ENCODE measurements at places on chromosomes 3 and 15. TPM values are rescaled to one million over a fixed set of nuclear protein-coding genes. Genes with fewer than 3 reads are reported as not detected.
A peak's percentile ranks its signal among the peaks of the same experiment; 100 is the strongest.

LRRC2 gene
- 0.71 TPM for total RNA-seq

RARB gene
- total RNA-seq, result 0.99 TPM

- DNase-seq, result peak; percentile 41
- H3K4me3 ChIP-seq, result no peak overlapping the region
- H3K27me3 ChIP-seq, result no peaks in the 10 kb centered on the region
- H3K36me3 ChIP-seq, result no peaks in the 10 kb centered on the region
Observed at GRCh38 chr3:194275291-194275690, 75.8 kb downstream of the CPN2 start.

- DNase-seq, result no peak
- no peaks in the 10 kb centered on the region for H3K27me3 ChIP-seq
- H3K36me3 ChIP-seq, result no peaks in the 10 kb centered on the region
- H3K4me3 ChIP-seq, result no peak overlapping the region
- H3K27ac ChIP-seq, result no peak overlapping the region
Observed at GRCh38 chr3:166060789-166061479, 223.7 kb upstream of the BCHE start.

IGF2BP2 gene
- total RNA-seq, result 19.4 TPM

MINAR1 gene
- total RNA-seq, result 1.0 TPM

DNA sequence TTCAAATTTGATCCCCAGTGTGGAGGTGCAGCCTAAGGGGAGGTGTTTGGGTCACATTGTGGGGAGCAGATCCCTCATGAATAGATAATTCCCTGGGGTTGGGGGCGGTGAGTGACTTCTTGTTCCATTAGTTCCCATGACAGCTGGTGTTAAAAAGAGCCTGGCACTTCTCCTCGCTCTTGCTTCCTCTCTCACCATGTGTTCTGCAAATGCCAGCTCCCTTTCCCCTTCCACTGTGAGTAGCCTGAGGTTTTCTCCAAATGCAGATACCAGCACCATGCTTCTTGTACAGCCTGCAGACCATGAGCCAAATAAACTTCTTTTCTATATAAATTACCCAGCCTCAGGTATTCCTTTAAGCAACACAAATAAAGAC, 23.1 kb downstream of the RIOX2 start:
- H3K27ac ChIP-seq, result no peak overlapping the region
- H3K27me3 ChIP-seq, result no peaks in the 10 kb centered on the region
- no peak for DNase-seq
- no peaks in the 10 kb centered on the region for H3K4me1 ChIP-seq
- H3K4me3 ChIP-seq, result no peak overlapping the region

NR1I2 gene
- total RNA-seq, result 0.74 TPM

DNA sequence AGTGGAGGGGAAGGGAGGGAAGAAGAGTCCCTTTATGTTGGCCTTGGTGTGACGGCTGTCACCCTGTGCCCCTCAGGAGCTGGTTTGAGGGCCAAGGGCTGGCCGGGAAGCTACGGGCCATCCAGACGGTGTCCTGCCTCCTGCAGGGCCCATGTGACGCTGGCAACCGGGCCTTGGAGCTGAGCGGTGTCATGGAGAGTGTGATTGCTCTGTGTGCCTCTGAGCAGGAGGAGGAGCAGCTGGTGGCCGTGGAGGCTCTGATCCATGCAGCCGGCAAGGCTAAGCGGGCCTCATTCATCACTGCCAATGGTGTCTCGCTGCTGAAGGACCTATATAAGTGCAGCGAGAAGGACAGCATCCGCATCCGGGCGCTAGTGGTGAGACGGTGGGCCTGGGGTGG, 8.1 kb upstream of the RCCD1 start:
- H3K27me3 ChIP-seq, result no peaks in the 10 kb centered on the region
- no peak overlapping the region for H3K4me3 ChIP-seq
- no peaks in the 10 kb centered on the region for H3K4me1 ChIP-seq

GRCh38 chr15:93520206-93520605, 431.2 kb upstream of the RGMA start:
- no peak overlapping the region for H3K27ac ChIP-seq
- no peaks in the 10 kb centered on the region for H3K4me1 ChIP-seq
- no peak for DNase-seq
- no peaks in the 10 kb centered on the region for H3K27me3 ChIP-seq
- H3K4me3 ChIP-seq, result no peak overlapping the region

ERC2 gene
- total RNA-seq, result 5.9 TPM

IMPG2 gene
- 0.50 TPM for total RNA-seq

DNA sequence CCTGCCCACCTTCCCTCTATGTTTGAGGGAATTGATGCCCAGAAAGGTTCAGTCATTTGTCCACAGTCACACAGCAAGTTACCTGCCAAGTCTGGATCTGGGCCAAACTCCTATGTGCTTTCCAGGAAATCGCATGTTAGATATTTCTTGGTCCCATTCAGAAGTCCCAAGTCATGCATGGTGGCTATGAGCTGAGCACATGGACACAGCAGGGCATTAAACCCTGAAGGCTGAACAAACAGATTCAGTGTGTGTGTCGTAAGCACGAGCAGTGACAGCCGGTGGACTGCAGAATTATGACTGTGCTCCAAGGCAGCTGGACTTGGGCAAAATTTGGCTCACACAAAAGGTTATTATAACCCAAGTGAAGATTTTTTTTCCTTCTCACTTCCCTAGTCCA, 11.4 kb upstream of the SLC6A6 start:
- no peak overlapping the region for H3K4me3 ChIP-seq
- no peaks in the 10 kb centered on the region for H3K36me3 ChIP-seq
- no peak overlapping the region for H3K27ac ChIP-seq
- no peaks in the 10 kb centered on the region for H3K27me3 ChIP-seq

GNAT1 gene
- total RNA-seq, result 1.2 TPM

DNA sequence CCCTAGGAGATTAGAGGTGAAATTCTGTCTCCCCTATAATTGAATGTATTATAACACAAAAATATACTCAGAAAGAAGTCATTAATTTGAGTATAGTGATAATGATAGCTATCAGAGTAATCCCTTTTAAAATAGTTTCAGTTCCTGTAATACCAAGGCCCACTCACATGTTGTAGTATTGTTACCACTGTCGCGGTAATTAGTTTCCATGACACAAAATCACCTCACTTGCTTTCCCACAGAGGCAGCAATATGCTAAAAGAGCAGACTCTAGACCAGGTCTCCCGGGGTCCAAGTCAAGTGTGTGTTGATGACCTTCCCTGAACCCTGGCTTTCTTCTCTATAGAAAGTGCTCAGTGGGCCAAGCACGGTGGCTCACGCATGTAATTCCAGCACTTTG, 39.5 kb upstream of the NSMCE3 start:
- no peaks in the 10 kb centered on the region for H3K4me1 ChIP-seq
- no peak overlapping the region for H3K27ac ChIP-seq
- no peak overlapping the region for H3K4me3 ChIP-seq
- no peaks in the 10 kb centered on the region for H3K36me3 ChIP-seq

CCDC191 gene
- 22.5 TPM for total RNA-seq

DNA sequence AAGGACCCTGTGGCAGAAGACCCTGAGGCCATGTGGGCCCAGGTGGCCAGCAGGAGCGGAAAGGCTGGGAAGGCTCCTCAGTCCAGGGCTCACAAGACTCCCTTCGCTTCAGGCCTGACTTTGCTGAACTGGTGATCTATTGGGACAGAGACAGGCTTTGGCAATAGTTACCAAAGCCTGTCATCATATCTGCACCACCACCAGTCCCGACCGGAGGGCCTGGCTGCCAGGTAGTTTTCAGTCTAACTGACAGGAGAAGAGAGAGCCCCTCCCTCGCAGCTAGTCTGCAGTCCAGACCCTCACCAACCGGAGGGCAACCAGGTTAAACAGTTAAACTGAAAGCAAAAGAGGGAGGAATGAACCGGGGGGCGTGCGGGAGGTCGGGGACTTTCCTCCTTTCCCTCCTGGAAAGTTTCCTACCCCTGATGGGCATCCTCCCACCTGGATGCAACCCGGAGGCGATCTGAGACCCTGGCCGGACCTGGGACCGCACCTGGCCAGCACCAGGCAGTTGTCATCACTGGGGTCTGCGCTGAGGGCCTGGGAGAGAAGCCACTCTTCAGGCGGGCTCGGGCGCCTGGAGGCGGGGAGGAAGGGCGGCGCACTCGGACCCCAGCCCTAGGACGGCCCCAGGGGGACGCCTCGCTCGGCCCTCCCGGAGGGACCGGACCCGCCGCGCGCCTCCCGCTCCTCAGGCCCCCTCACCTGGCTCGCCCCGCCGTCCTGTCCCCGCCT, 435 bp downstream of the RAB27A start:
- H3K27ac ChIP-seq, result peak overlapping the region; percentile 83
- H3K27me3 ChIP-seq, result no peaks in the 10 kb centered on the region
- peak overlapping the region; percentile 84 for H3K4me3 ChIP-seq
- DNase-seq, result peak; percentile 41
- H3K36me3 ChIP-seq, result no peaks in the 10 kb centered on the region
- H3K4me1 ChIP-seq, result peaks cover 3% of the 10 kb centered on the region

STRIT1 gene
- total RNA-seq, result not detected

IQCB1 gene
- 33.6 TPM for total RNA-seq

DNAH12 gene
- total RNA-seq, result 11.3 TPM

GASK1A gene
- 18.7 TPM for total RNA-seq

DNA sequence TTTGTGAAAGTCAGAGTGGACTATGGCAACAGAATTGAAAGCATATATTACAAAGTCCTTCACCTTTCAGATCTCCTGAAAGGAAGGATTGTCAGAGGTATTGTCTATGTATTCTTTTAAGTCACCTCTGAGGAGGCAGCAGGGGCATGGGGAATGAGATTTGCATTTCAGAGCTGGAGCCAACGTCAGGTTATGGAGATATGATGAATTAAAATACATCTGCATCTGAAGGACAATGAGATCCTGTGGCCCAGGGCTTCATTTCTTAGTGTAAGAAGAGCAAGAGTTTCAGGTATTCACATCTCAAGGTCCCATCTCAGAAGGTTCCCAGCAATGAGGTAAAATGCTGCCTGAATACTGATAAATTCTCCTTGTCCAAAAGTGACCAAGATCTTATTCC, 695.8 kb downstream of the TUSC7 start:
- no peaks in the 10 kb centered on the region for H3K4me1 ChIP-seq
- DNase-seq, result no peak
- H3K36me3 ChIP-seq, result no peaks in the 10 kb centered on the region

- no peaks in the 10 kb centered on the region for H3K27me3 ChIP-seq
- H3K27ac ChIP-seq, result no peak overlapping the region
- no peaks in the 10 kb centered on the region for H3K36me3 ChIP-seq
- H3K4me1 ChIP-seq, result peaks cover 5% of the 10 kb centered on the region
- DNase-seq, result no peak
Observed at GRCh38 chr3:8621141-8621540, 23.5 kb downstream of the SSUH2 start.

- no peak for DNase-seq
- no peak overlapping the region for H3K4me3 ChIP-seq
- H3K36me3 ChIP-seq, result no peaks in the 10 kb centered on the region
Observed at GRCh38 chr3:58391156-58391865, 42.3 kb downstream of the PDHB start.

- H3K27me3 ChIP-seq, result no peaks in the 10 kb centered on the region
- peaks cover 5% of the 10 kb centered on the region for H3K4me1 ChIP-seq
- no peak overlapping the region for H3K27ac ChIP-seq
- no peaks in the 10 kb centered on the region for H3K36me3 ChIP-seq
Observed at GRCh38 chr3:190325923-190326322, 3.7 kb upstream of the CLDN1 start.

Data from testis (tissue), 5 donors.